ENCODE measurements at places on chromosomes 1 and 21.

GRCh38 chr1:71919811-71920509 lies 362.4 kb downstream of the NEGR1 start:
- no peak for DNase-seq

DNA sequence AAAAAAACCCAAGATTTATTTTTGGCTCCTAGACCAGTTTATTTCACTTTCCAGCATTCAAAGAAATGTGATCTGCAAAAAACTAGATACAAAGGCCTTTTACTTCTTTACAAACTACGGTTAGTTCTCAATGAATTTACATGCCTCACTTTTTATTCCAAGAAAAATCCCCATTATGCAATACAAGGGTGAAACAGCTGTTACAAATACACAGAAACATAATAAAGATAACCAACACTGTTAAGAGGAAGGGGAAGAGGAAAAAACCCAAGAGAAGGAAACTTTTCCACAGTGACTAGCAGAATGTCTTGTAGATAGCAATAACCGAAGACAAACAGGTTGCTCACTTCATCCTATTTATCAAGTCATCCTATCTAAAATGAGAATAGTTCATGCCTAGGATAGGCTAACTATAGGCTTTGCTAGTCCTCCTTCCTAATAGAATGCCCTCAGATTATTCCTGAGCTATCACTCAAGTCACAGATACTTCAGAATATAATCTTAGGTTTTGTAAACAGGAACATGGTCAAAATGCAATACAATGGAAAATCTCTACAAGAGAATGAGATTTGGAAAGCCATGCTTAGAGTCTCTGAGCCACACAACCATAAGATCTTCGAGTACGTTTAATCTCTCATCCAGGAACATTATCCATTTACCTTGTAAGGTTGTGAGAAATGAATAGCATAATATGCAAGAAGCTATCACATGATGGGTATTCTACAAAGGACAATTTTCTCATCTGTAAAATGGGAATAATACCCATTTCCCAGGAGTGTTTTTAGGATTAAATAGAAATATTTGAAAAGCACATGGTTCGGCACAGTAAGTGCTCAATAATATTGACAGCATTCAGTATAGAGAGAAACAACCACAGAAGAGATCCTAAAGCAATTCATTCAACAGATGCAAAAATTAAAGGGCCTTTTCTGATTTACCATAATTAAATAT lies 5.4 kb downstream of the PNRC2 start:
- DNase-seq: no peak

- DNase-seq: no peak
These were observed 157.7 kb downstream of the SLC35F3 start for GRCh38 chr1:234062166-234062565.

DNA sequence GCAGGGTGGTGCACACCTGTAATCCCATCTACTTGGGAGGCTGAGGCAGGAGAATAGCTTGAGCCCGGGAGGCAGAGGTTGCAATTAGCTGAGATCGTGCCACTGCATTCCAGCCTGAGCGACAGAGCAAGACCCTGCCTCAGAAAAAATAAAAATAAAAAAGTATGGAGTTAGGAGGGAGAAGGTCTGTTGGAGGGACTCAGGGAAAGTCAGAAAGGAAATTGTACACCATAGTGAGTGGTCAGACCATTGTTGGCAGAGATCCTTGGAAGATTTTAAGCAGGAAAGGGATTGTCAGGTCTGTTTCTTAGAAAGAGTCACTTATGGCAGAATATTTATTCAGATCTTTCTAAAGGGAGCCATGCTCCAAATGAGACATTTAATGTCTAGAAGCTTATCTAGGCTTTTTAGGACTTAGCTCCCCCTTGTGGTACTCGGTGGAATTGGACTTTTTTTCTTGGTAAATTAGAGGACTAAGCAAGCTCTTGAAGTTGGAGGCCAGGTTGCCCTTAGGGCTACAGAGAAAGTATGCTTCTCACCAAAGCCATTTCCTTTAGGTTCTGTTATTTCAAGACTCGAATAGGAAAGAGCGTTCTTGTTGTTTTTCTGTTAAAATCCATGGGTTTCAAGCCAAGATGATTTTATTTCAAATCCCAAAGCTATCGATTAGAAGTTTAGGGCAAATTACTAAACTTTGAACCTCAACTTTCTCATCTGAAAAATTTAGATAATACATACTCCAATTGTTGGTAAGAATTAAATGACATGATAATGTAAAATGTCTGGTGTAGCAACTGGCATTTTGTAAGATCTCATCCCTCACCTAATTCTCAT lies 16.5 kb downstream of the MIA3 start:
- peak; percentile 77 for DNase-seq

DNA sequence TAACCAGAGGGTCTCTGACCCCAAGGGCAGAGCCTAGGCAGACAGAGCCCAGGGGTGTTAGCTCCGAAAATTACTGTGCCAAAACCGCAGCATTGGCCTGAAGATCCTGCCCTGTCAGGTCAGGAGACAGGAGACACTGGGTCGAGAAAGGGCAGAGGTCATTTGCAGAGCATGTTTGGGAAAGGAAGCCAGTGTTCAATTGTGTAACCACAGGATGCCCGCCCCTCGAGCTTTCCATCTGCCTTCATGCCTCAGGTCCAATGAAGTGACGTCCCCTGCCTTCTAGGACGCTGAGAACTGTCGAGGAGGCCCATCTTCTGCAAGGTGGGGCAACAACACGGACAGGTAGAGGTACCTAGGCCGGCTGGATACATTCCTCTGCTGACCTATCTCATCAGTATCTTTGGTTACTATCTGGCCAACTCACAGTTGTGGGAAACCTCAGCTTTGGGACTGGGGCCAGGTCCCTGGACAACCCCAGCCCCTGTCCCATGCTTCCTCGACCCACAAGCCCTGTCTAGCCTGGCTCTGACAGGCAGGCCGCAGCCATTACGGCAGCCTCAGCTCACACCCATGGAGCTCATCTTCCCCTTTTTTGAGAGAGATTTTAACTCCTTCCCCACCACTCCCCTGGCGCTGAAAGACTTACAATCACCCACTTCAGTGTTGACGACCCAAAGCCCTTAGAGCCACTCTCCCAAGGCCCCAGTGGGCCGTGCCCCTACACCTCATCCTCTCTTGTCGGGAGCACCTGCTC lies 1.3 kb downstream of the ARL8A start:
- peak; percentile 60 for DNase-seq

DNA sequence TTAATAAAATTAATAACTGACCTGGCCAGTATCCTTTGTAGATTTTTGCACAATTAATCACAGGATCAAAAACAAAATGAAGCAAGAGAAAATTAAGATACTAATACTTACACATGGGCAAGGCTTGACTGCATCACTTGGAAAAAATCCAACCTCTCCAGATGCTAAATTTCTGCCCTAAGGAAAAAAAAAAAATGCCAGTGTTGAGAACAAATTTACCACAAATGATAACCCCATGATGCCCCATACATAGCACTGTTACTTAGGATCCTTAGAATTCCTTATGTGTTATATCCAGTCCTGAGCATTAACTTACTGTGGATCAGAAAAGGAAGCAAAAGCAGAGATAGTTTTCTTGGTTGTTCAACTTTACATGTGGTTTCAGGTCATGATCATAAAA lies 347.5 kb downstream of the VAV3 start:
- no peak for DNase-seq

DNA sequence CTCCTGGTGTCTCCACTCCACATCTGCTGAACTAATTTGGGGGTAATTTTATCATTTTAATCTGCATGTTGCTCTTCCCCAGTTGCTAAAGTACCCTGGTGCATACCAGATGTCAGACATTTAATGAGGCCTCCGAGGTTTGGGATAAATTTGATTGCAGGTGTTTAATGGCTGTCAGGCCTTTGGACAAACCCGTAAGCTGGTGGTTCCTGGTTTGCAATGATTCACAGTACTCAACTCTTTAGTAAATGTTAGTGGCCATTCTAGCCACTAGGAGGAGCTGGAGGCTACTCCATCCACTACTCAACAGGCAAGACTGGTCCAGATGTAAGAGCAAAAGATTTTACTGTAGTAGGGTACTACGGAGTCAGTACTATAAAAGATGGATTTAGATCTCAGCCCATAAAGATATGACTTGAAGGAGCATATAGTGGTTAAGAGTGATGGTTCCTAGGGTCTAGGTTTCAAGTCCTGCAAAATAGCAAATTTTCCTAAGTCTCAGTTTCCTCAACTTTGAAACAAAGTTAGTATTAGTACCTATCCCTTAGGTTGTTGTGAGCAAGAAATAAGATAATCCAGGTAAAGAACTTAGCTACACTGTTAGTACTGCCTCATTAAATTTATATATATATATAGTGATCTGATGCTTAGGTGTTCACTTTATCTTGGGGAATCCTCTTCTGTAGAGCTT lies 132.8 kb downstream of the SNX7 start:
- DNase-seq: peak; percentile 75

- DNase-seq: peak; percentile 97
These were observed at the start of gene RNF187 for GRCh38 chr1:228487336-228488124. Gene RNF187 (plus strand): TSS chr1:228487382.

- no peak for DNase-seq
These were observed 636.6 kb upstream of the NEGR1 start for GRCh38 chr1:72918940-72919339.

GRCh38 chr1:246005067-246005466 lies 502.0 kb downstream of the SMYD3 start:
- DNase-seq: peak; percentile 91

Measured in GM03348 (cell line).